ENCODE measurements at places on chromosomes 1 and 21.

DNA sequence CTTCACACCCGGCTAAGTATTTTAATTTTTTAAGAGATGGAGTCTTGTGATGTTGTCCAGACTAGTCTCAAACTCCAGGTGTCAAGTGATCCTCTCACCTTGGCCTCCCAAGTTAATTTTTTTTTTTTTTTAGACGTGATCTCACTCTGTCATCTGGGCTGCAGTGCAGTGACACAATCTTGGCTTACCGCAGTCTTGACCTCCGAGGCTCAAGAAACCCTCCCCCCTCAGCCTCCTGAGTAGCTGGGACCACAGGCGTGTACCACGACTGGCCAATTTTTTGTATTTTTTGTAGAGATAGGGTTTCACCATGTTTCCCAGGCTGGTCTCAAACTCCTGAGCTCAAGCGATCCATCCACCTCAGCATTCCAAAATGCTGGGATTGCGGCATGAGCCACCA lies 11.7 kb upstream of the IFNLR1 start:
- ATAC-seq, result no peak

DNA sequence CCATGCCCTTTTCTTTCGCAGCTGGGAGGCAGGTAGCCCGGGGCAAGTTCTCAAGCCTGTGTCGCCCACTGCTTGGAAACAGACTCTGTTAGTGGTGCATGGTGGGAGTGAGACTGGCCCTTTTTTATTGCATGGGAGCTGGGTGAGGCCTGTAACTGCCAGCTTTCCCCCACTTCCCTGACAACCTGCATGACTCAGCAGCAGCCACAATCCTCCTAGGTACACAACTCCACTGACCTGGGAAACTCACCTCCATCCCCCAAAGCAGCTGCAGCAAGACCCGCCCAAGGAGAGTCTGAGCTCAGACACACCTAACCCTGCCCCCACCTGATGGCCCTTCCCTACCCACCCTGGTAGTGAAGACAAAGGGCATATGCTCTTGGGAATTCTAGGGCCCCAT lies 25.8 kb downstream of the PIGP start:
- no peak for ATAC-seq

- no peak for ATAC-seq
These were observed 497.8 kb downstream of the TTLL7 start for GRCh38 chr1:83500987-83501591.

DNA sequence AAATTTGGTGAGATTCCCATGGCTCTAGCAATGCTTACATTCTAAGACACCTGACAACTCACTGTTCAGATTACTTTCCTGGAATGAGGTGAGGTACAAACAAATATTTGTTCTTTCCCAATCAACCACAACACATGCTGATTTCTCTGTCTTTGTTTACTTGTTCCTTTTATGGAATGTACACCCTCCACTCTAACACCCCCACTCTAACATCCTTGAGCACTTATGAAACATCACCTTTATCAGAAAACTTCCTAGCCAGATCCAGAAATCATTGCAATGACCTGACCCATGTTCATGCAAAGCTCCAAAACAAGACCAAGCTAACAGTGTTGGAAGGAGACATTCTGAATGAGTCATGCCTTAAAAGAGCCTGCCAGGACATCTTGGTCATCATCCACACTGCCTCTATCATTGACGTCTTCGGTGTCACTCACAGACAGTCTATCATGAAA lies 35.5 kb downstream of the HSD3B1 start:
- no peak for ATAC-seq

DNA sequence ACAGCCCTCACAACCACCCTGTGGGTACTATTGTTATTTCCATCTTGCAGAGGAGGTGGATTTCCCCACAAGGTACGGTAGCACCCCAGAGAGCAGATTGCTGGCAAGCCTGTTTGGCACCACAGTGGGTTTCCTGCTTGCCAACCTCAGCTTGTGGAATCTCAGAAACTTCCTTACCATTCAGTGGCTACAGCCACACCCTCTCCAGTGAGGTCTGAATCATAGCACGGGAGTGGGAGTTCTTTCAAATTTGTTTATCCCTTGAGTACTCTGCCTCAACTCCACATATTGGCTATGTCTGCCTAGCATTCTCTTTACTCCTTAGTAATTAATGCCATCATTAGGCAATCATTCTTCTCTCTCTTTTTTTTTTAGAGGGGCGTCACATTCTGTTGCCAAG lies 162.1 kb downstream of the PTPRU start:
- no peak for ATAC-seq

Measured in gastroesophageal sphincter (tissue), 4 donors.